ENCODE measurements at places on chromosomes 7 and 10.

DNA sequence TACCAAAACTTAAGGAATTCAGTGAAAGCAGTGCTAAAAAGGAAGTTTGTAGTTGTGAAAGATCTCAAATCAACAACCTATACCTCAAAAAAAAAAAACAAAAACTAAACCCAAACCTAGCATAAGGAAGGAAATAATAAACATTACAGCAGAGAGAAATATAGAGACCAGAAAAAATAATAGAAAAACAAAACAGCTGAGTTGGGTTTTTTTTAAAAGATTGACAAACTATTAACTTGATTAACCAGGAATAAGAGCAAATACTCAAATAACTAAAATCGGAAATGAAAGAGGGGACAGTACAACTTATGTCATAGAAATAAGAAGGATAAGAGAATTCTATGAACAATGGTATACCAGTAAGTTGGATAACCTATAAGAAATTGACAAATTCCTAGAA, 6.7 kb downstream of the ECD start:
- no peak for DNase-seq

DNA sequence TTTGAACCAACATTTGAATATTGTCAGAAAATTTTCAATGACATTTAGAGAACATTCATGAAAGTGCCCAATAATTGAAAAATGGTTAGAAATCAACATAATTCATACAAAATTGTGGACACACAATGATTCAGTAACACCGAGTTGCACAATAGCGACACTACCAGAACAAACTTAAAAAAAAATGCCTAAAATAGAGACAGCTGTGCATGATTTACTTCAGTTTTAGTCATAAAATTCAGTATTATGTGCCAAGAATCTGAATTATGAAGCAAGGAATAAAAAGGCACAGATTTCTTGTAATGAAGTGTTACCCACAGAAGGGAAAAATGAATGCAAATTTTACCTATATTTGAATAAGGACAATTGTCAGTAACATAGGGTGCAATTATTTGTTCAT, 396.0 kb downstream of the SEMA3D start:
- DNase-seq, result no peak

GRCh38 chr10:13847201-13847631, 260.5 kb downstream of the PRPF18 start:
- DNase-seq, result no peak

GRCh38 chr7:8939446-8939845, 506.0 kb downstream of the NXPH1 start:
- no peak for DNase-seq

GRCh38 chr10:86856156-86856555, 99.7 kb downstream of the BMPR1A start:
- no peak for DNase-seq

- no peak for DNase-seq
Measured at GRCh38 chr7:44977959-44978335, 868 bp downstream of the MYO1G start.

Measured in stimulated activated CD4-positive, alpha-beta T cell treated with anti-CD3 and anti-CD28 coated beads, Interleukin-1b, Interleukin-23, amount 100 ng/mL, for 4 hours (primary cell).